Epithelial cell of esophagus (primary cell): ENCODE measurements at places on chromosomes 5 and 9.

GRCh38 chr9:115651461-115651860 is 502.1 kb upstream of the PAPPA start:
- no peak for DNase-seq

- DNase-seq = no peak
These were observed 159.2 kb downstream of the SNX18 start for GRCh38 chr5:54676481-54677340.

DNA sequence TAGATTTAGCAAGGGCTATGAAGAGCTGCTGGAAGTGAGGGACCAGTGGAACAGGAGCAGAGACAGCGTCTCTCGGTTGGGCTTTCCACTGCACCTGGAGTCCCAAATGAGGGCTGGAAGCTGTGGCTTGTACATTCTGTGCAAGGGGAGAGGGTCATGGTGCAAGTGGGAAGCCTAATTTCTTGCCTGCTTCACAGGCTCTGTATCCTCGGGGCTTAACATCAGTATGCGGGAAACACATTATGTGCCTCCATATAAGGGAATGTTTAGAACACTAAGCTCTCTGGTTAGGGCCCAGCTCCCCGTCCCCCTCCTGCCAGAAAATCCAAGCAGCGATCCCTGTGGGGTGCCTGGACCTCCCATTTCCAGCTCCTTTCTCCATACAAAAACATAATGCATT is 89.0 kb upstream of the NIPAL4 start:
- no peak for DNase-seq

- DNase-seq = no peak
These were observed 1038.8 kb upstream of the ARRDC3 start for GRCh38 chr5:92421942-92422341.

DNA sequence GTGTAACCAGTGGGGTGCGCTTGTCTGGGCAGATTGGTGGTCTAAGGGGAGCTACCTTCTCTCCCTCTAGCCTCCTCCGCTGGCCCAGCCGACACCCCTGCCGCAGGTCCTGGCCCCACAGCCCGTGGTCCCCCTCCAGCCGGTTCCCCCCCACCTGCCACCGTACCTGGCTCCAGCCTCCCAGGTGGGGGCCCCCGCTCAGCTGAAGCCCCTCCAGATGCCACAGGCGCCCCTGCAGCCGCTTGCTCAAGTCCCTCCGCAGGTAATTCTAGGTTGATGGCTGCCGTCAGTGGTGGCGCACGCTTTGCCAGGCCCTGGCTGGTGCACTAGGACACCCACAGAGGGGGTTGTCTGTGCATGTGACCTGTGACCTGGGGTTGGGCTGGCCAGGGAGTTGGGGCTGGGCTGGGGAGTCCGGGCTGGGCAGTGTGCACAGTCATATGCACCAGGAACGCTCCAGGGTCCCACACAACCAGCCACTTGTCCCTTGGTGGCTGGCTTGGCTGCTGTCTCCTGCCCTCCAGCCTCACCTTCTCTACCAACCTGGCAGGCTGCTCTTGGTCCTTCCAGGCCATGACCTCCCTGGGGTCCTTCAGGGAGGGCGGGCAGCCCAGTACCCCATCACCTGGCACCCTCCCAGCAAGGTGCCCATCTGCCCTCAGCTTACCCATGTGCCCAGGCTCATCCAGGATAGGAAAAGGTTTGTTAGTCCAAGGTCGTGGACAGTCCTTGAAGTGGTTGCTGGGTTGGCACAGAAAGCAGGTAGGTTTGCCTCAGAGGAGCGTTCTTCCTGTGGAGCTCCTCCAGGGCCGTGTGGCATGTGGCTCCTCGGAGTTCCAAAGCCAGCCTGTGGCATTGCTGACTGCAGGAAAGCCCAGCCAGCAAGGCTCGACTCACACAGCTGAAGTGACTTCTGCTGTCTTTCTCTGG is 73.2 kb downstream of the WNK2 start:
- DNase-seq = no peak

- DNase-seq = no peak
These were observed 774.5 kb upstream of the RGMB start for GRCh38 chr5:97998941-97999340.

- DNase-seq = peak; percentile 45
These were observed 13.6 kb downstream of the UBE2D2 start for GRCh38 chr5:139574641-139575312.

DNA sequence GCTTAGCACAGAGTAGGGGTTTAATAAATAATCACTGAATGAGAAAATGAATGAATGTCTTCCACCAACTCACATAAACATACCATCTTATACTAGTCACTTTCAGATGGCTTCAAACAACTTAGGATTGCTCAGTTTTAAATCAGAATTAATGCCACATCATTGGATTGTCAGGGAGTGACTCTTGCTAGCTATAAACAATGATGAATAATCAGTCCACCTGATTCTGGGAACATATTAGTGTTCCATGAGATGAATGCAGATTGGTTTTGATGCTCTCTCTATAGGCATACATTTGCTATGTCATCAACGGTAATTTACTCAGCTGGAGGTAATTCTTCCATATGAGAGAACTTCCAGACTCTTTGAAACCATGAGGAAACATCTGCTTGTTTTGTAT is 97.4 kb downstream of the CDH9 start:
- peak; percentile 61 for DNase-seq

DNA sequence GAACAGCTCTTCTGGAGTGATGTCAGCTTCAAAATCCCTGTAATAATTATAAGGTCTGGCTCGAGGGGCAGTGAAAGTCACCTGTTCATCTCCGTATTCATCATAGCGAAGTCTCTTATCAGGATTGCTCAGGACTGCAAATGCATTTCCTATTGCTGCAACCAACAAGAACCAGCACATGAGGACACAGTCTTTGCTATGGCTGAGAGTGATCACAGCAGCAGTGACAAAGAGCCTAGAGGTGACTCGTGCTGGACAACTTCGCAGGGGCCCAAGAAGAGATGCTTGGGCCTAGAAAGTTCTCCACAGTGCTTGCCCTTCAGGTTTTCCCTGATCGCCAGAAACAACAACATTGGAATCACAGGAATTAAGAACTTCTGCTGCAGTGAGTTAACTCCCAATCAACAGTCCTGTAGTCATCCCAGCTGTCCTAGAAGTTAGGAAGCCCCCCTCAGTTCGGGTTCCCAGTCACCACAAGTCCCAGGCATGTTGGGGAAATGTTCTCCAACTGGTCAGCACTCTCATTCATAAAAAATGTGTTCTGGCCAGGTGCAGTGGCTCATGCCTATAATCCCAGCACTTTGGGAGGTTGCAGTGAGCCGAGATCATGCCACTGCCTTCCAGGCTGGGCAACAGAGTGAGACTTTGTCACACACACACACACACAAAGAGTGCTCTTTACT is 13.0 kb downstream of the DNAJC18 start:
- peak; percentile 49 for DNase-seq

DNA sequence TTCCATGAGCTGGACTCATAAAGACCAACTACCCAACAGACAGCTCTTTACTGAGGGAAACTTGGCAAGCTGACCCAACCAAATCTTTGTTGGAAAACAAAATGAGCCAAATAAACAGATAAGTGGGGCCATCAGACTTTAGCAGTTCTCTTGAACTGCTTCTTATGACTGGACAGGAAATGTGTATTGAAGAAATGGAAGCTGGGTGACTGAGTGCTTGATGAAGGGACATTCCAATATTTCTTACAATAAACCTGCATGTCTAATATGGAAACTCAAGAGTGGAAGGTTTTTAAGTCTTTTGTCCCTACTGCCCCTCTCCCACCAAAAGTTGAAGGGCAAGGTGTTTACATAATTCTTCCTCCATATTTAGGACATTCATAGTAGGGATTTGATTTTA is 218.8 kb upstream of the NR4A3 start:
- DNase-seq = no peak

DNA sequence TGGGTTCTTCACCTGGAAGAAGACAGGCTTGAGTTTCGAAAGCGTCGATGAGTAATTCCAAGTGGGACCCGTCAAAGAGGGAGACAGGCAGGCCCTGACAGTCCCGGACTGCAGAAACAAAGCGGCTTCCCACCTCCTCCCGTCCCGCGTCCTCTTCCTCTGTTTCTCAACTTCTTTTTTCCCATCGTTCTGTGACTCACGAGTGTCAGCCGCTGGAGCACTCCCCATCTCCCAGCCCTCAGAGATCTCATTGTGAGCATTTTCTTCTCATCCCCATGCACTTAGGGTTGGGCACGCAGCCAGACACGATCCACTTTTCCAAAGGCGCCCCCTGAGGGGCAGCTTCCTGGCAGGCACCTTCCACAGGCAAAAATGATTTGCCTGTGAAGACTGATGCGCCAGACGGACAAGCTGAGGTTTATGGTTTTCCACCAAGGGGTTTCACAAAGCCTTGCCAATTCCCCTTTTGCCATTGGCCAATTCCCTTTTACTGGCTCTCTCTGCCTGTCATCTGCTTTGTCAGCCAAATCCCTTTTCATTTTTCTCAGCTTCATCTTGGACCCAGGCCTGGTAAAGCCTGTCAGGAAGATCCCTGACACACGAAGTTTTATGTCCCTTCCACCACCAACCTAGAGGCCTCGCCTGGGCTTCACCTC is 86.5 kb upstream of the ANKRD55 start:
- peak; percentile 99 for DNase-seq

DNA sequence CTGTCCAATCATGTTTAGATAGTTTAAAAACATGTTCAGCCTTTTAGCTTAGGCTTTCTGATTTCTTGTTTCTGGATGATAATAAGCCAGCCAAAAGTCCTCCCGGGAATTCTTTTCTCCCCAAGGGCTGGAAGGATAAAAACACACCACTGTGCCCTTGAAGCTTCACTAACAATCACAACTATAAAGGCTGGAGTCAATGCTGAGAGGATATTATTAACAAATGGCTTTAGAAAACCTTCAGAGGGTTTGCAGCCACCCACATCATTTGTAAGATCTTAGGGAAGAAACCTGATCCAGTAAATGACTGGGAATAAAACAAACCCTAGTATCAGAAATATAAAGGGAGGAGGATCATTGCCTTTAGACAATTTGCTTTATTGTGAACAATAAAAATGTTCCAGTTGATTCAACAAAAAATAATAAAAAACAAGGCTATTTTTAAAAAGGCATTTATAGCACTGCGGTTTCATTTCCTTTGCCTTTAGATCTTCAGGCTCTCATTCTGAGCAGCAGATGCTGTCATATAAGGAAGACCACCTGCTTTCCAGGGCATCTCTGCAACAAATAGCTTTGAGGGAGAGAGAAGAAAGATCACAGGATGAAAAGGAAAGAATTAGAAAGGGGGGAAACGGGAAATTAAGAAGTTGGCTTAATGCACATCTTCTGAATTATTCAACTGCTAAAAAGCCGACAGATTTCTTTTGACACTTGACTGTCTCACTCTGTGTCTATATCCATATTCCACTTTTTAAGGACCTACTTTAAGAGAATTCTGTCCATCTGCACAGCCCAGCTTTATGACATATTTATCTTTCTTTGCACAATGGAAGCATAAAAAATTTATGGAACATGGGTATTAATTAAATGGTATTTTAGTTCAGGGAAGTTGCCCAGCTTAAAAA is 277.2 kb upstream of the SLC24A2 start:
- no peak for DNase-seq

- DNase-seq = no peak
These were observed 105.0 kb downstream of the PLPP1 start for GRCh38 chr5:55429613-55430253.

- DNase-seq = no peak
These were observed 13.1 kb upstream of the LPAR1 start for GRCh38 chr9:111051400-111051799.

DNA sequence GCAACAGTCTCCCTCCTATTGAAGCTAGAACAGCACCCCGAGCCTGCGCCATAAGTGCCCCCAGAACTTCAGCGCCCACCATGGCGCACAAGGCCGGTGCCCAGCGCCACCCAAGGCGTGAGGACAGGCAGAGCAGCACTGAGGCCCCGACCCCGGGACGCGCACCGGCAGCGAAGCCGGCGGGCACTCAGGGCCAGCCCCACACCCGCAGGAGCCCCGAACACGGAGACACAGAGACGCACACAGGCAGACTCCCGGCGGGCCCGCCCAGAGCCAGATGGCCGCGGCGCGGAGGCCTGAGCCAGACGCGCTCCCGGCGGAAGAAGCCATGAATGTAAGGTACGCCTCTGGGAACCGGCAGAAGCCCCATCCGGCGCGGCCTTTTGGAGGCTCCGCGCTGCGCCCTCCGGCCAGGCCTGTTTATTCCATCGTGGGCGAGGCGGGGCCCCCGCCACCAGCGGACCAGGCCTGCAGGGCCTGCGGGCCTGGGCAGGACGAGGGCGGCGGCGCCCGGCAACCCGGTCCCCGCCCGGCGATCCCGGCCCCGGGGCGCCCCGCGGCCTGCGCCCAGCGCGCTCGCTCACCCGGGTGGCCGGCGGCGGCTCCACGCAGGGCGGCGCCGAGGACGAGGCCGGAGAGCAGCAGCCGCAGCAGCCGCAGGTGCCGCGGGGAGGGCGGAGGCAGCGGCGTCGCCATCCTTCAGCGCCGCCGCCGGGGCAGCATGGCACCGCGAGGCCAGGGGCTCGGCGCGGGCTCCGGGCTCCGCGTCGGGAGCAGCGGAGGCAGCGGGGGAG is 486 bp downstream of the NPDC1 start:
- DNase-seq = peak; percentile 46

DNA sequence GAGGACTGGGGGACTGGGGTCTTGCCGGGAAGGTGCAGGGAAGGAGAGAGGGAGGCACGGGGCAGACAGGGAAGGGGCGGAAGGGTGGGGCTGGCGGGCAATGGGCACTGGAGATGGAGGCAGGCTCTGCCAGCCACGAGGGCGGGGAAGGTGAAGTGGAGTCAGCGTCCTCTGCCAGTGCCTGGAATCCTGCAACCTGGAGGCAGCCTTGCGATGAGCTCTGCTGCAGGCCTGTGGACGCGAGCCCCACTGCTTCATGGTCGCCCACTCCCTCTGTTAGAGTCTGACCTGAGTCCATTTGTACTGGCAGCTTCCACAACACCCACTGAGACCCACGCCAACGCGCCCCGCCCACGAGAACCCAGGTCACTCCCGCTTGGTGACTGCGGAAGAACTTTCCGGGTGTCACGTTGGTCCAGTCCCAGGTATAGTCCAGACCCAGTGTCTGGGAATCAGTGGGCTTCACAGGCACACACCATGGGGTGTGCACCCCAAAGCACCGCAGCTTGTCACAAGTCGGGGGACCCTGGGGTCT is 106.4 kb upstream of the PPP1R26 start:
- no peak for DNase-seq

DNA sequence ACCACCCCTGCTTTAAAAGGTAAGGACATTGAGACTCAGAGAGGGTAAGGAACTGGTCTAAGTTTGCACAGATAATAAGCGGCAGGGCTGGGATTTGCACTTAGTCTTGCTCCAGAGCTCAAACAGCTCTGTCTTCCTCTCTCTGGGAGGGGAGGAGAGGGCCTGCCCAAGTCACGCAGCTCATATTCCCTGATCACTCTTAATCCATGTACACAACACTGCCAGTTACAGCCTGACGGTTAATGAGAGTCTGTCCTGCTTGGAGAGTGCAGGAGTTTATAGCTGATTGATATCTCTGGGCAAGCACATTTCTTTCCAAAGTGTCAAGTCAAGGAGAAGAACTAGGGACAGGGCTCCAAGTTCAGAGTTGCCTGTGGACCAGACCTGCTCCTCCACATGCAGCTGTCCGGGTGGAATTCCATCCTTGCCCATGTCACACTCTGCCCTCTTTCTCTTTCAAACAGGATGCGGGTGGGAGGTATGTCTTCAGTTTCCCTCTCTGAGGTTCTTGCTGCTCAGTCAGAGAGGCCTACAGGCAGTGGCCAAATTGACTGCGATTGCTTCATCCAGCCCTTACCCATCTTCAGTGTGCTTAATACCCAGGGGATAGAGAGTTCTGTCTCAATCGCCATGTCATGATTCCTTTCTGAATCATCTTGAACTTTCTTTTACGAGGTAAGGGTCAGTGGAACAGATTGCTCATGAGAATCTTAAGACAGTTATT is 54.5 kb downstream of the GALNT12 start:
- DNase-seq = no peak

- no peak for DNase-seq
These were observed 6.5 kb upstream of the CCDC192 start for GRCh38 chr5:127696683-127697082.
